ENCODE measurements at places on chromosomes 6 and 20.

GRCh38 chr20:46089167-46089416, 670 bp downstream of the NCOA5 start:
- no peak for DNase-seq

GRCh38 chr20:669573-669972, 6.0 kb downstream of the SCRT2 start:
- DNase-seq: no peak

GRCh38 chr20:10922941-10923340, 249.1 kb upstream of the JAG1 start:
- DNase-seq: no peak

DNA sequence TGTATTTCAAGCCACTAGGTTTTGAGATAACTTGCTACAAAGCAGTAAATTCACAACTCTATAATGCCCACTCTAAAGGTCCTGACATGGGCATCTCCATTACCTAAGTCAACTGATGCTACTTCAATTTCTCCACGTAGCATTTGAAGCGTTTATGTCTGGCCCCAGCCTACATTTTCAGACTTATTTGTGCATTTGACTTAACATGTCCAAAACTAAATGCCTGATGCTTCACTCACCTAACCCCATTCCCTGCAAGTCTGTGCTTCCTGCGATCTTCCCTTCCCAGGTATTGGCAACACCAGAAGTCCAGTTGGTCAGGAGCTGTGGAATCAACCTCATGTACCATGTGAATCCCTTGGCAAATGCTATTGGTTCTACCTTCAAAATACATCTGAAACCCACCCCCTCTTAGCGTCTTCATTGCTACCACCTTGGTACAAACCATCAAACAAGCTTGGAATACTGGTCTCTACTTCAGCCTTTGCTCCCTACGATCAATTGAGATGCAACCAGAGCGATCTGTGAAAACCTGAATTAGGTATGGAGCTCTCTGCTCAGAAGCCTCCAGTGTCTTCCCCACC, 12.8 kb upstream of the ZNFX1 start:
- no peak for DNase-seq

- no peak for DNase-seq
These were observed 90.0 kb downstream of the CD24 start for GRCh38 chr6:106884576-106884975.

GRCh38 chr6:7996538-7997111, 67.6 kb downstream of the BLOC1S5 start:
- DNase-seq: no peak

- DNase-seq: no peak
These were observed 423.2 kb downstream of the RFPL4B start for GRCh38 chr6:112770308-112770707.

GRCh38 chr6:44580901-44581300, 193.4 kb downstream of the CDC5L start:
- DNase-seq: no peak

- no peak for DNase-seq
These were observed 32.0 kb downstream of the CEP43 start for GRCh38 chr6:167031082-167031709.

- no peak for DNase-seq
These were observed 139.5 kb upstream of the TCF21 start for GRCh38 chr6:133749427-133749826.

DNA sequence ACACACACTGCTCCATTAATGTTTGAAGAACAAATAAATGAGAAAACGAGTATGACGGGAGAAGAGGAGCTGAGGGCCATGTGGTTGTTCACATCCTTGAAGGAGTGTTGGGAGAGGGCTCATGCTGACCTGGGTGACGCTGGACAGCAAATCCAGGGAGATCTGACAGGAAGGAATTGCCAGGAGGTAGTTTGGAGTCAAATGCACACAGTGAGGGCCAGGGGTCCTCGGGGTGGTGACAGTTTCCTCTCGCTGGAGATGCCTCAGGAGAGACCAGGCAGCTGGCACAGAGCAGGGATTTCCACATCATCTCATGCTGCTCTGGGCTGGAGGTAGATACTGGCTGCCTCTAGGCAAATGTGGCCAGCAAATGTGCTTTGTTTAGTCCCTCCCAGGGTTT, 2.0 kb upstream of the TMEM181 start:
- no peak for DNase-seq

GRCh38 chr6:15475872-15476271, 187.0 kb downstream of the DTNBP1 start:
- no peak for DNase-seq

DNA sequence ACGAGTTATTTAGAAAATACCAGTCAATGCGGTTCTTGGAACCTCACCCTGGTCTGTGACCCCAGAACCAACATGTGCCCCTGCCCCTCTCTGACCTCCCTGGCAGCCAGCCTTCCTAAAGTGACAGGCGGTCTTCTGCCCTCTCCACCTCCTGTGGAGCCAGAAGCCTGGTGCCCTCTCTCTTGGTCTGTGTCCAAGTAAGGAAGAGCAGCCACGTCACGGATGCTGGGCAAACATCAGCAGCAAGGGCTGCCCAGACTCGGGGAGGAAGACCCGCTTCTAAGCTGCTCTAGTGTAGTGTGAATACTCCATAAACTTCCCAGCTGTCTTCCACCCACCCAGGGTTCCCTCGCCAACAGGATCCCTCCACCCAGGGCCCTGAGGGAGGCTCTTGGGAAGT, 272.4 kb downstream of the BMP7 start:
- no peak for DNase-seq

- no peak for DNase-seq
These were observed 26.2 kb downstream of the MOCS1 start for GRCh38 chr6:39907871-39908575.

DNA sequence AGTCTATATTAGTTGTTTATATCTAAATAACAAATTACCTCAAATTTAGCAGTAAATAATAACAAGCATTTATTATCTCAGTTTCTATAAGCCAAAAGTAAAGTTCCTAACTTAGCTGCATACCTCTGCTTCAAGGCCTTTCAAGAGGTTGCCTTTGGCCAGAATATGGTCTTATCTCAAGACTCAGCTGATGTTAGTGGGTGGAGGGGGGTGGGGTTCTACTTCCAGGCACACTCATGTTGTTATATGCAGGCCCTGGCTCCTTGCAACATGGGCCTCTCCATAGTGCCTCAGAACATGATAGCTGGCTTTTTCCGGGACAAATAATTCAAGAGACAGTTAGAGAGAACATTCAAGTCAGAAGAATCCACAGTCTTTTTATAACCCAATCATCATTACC, 266.0 kb downstream of the ADGRB3 start:
- DNase-seq: no peak

DNA sequence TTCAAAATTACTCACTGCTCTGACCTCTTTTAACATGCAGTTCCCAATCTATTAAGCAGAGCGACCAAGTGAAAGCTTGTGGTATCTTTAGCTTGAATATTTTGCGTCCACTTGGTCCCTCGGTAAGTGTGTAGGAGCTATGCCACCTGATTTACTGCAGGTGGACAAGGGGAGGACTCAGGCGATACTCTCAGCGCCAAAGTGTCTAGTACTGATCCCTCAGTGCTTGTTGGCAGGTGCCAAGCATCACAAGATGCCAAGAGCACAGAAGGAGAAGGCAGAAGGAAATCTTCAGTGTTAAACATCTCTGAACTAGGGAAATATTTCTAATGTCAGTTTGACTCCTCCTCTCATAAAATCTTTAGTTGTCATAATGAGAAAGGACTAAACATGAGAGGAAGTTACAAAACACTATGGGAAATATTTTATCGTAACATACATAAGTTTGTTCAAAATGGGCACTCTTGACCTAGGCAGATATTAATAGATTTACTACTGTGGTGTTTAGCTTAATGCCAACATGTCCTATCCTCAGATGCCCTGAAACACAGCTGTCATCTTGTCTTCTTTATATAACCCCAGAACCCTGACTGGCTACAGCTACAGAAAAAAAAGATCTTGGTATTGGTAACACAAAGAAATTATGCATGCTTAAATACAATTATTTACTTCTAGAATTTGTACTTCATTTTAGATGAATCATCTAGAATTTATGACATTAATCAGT, 19.5 kb downstream of the NHLRC1 start:
- no peak for DNase-seq

All from DMS153 (cell line).